NCI-H187 treated with DMSO at 0.1 percent for 48 hours (cell line): ENCODE measurements at places on chromosomes 11 and 22.

DNA sequence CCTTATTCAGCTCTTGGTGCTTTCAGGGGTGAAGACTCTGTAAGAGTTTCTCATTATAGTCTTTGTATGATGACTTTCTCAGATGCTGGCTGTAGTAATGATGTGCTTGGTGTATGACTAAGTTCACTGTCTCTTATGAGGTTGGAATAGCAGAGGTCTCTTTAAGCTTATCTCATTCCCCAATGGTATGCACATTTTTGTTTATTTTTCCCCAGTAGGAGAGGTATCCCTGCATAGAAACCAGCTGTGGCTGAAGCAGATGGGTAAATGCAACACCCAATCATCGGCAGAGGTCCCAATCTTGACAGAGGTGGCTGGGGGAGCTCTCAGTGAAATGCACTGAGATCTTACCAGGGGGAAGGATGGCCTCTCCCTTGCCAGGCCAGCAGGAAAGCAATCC is 34.6 kb downstream of the BBOX1 start:
- no peak for DNase-seq

GRCh38 chr11:102577723-102578122 is 47.2 kb upstream of the MMP7 start:
- DNase-seq = no peak

DNA sequence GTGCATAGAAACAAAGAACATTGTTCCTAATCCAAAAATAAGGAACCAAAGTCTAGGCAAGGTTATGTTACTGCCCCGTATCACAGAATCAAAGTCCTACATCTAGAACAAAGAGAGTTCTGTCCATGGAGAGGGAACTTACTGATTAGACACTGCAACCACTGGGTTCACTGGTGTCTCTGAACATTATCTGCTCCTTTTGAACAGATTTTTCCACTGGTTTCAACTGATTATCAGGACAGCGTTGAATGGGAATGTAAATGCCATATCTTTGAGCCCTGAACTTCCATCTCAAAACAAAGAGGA is 20.1 kb upstream of the OR8D2 start:
- DNase-seq = no peak

GRCh38 chr11:126744699-126745098 is 255.9 kb downstream of the KIRREL3 start:
- DNase-seq = no peak

DNA sequence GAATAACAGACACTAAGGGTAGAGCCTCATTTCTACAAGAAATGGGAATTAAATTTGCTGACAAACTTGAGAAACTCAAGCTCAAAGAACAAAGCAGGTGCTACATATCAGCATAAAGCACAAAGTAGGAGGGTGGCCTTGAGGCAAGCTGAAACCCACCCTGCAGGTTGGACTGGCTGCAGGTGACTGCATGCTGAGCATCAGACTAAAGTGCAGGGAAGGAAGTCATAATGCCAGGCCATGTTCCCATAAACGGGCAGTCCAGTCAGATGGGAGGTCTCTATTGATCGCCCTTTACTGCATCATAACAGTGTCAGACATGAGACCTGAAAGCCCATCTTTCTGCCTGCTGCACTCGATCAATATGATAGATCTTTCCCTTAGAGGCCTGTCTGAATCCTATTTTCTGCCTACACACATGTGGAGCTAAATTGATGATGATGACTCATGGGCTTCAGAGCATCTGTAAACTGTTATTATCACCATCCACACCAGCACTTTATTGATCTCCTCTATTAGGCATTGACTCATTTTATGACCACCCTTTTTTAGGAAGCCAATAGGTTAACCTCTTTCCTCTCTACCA is 224.5 kb upstream of the DDI1 start:
- no peak for DNase-seq

GRCh38 chr11:110026858-110027626 is 66.2 kb upstream of the ZC3H12C start:
- no peak for DNase-seq

DNA sequence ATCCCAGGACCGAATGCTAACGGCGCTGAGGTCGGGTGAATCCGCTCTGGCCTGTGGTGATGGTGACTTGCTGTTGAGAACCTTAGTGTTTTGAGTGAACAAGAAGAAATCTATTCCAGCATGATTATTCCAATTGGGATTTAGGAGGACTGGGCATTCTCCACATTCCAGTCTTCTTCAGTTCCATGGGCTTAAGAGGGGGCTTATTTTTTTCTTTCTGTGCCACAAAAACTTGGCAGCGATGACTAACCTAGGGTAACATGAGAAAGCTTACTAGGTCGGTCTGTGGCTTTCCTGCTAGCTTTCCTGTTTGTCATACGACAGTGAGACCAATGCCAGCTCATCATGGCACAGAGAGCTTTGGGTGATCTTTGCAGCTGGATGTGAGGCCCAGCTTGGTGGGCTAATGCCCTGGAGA is 62.9 kb upstream of the ATXN10 start:
- no peak for DNase-seq

- DNase-seq = no peak
Measured at GRCh38 chr11:10695833-10696232, 2.3 kb upstream of the IRAG1 start.

- DNase-seq = no peak
Measured at GRCh38 chr11:35343033-35343598, 76.2 kb downstream of the SLC1A2 start.

GRCh38 chr11:102451681-102452460 is 694 bp downstream of the TMEM123 start:
- peak; percentile 7 for DNase-seq

DNA sequence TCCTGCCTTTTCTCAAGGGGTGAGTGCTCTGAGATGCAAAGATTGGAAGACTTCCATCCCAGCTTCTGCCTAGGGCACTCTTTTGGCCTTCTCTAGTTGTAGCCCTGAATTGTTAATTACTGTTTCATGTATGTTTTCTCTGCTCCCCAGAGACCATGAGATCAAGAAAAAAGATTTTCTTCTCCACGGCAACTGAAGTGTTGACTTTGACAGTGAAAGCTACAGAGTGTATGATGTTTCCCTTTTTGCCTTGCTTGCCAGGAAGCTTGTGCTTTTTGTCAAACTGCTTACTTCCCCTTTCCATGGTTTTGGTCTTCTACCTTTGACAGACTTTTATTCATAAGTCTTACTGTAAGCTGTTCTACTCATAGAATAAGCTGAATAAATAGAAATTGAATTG is 23.3 kb upstream of the EIF3D start:
- no peak for DNase-seq

- no peak for DNase-seq
Measured at GRCh38 chr22:46878191-46878948, 115.9 kb downstream of the TBC1D22A start.

GRCh38 chr22:41197038-41197972 is 7.8 kb upstream of the L3MBTL2 start:
- DNase-seq = no peak

DNA sequence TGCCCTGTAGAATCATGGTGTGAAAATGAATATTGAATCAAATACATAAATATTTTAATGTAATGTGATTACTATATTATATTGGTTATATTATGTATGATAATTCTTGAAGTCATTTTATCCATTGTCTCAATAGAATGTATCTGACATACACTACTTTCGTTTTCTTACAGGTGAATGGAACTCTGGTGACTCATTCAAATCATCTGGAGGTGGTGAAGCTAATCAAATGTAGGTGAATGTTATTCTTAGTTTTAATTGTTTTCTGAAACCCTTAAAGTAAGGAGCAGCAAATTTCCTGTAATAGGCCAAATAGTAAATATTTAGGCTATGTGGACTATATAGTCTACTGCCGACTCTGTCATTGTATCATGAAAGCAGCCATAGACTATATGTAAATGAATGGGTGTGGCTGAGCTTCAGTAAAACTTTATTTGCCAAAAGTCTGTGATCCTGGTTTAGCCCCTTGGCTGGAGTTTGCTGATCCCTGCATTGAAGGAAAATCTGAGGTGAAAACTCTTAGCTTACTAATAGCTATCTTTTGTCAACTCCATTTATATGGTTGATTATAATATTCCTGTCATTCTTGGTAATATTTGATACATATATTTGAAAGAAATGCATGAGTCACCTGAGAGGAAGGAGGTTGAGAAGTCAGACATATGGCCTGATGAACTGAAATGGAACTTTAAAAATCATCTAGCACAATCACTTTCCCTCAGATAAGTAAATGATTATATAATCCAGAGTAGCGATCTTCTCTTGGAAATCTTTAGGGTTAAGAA is 87.2 kb upstream of the GRIK4 start:
- DNase-seq = no peak

DNA sequence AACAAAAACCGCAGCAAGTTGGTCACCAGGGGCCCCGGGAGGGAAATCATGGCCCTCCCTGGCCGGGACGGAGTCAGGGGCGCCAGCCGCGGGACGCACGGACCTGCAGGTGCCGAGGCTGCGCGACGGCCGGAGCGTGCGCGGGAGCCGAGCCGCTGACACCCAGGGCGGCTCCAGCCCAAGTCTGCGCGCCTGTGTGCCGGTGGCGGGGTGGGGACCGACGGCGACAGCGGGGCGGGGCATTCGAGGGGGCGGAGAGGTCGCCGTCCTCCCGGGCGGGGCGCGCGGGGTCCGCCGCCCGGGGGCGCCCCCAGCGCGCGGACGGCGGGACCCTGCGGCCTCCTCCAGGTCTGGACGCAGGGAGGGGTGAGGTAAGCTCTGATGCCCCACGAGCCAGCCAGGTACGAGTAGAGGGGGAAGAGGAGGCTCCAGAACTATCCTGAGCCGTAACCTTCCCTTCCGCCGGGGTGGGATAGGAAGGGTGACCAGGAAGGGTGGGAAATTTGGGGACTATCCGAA is at the start of gene ESAM:
Gene ESAM, minus strand, starts transcription at position 186 of the 519 bp plus-strand sequence. Its CDS starts 136 bp downstream, at position 50.
- no peak for DNase-seq

DNA sequence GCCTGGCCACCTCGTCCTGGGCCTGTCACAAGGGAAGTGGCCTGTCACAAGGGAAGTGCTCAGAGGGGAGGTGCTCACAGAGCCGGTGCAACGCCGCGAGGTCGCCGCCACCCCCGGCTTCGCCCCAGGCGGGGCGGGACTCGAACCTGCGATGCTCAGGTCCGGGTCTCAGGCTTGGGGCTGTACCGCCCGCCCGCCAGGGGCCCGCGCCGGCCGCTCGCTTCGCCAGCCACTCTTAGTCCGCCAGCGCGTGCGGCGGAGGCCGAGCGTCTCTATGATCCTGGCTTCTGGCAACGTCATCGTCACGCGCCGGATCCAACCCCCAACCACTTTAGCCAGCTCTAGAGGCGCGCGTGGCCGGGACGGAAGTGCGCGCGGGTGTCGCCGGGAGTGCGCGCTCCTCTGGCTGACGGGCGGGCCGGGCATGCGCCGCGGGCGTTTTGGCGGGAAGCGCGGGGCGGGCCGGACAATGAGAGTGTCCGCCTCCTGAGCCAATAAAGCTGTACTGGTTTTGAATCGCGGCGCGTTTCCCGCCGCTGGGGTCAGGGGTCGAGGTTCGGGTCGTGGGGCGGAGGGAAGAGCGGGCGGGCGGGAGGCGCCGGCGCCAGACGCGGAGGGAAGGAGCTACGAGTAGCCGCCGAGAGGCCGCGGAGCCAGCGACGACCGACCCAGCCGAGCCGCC is at the start of gene TRMT2A:
Gene TRMT2A, minus strand, starts transcription at position 276 of the 682 bp plus-strand sequence. CDS start 320 bp downstream, outside the sequence.
- DNase-seq = peak; percentile 35

DNA sequence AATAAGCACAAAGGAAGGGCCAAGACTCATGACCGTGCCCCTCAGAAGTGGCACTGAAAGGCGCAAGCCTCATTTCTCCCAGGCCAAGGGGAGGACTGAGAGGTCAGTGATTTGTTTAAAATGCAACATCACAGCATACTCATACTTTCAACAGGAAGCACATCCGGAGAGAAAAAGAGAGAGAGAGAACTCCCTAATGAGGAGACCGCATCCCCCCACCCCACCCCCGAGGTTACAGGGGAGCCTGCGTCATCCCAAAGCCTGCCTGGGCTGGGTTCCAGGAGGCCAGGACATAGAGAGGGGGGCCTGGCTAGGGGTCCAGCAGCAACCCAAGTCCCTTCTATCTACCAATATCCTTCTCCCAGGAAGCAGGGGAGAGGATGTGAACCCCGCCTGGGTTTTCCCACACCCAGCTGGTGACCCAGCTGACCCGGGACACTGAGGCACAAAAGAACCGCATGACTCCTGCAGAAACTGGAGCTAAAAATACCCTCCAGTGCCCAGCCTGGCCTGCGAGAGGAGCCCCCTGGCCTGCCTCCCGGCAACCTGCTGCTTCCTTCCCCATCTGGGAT is 3.8 kb downstream of the CSNK1E start:
- DNase-seq = no peak

GRCh38 chr11:133346137-133346536 is 186.2 kb downstream of the OPCML start:
- no peak for DNase-seq

DNA sequence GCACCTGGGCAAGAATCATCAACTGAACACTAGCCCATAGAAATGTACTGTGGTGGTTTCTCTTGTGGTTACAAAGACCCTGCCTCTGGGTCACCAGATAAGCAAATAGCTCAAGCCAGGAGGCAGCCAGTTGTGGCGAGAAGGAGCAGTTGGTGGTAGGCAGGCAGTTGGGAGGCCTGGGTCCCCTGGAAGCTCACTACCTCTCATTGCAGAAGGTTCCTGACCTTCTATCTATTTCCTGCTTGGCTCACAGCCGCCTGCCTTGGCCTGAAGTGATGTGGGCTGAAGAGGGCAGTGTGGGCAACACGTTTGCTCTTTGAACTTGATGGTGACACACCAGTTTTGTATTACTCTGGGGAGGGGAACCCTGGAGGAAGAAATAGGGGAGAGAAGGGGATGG is 34.7 kb downstream of the NECTIN1 start:
- DNase-seq = no peak

DNA sequence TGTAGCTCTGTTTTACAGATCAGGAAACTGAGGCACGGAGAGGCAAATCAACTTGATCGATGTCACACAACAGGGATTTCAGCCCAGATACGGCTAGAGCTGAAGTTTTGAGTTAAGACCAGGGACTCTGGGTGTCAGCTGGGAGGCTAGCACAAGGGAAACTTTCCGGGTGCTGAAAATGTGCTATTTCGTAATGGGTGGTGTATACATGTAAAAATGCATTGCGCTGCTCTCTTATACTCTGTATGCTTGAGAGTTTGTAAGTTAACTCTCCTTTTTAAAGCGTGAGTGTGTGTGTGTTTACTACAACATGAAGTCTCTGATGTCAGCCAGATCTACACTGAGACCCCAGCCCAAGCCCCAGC is 227.6 kb downstream of the MN1 start:
- no peak for DNase-seq

- no peak for DNase-seq
Measured at GRCh38 chr11:111324277-111324720, 26.0 kb downstream of the POU2AF3 start.
